ENCODE measurements at places on chromosomes 5 and 9.

- no peaks in the 10 kb centered on the region for H3K36me3 ChIP-seq
- H3K27ac ChIP-seq: no peak overlapping the region
- DNase-seq: no peak
- H3K4me1 ChIP-seq: no peaks in the 10 kb centered on the region
- H3K27me3 ChIP-seq: no peaks in the 10 kb centered on the region
Measured at GRCh38 chr5:74382123-74382855, 258.2 kb downstream of the ENC1 start.

- no peaks in the 10 kb centered on the region for H3K36me3 ChIP-seq
- no peak overlapping the region for H3K27ac ChIP-seq
- H3K27me3 ChIP-seq: no peaks in the 10 kb centered on the region
- no peak overlapping the region for H3K4me3 ChIP-seq
- H3K4me1 ChIP-seq: no peaks in the 10 kb centered on the region
Measured at GRCh38 chr5:79201206-79201605, 34.7 kb upstream of the JMY start.

GRCh38 chr5:108437425-108437824 is 55.5 kb upstream of the FBXL17 start:
- H3K36me3 ChIP-seq: no peaks in the 10 kb centered on the region
- H3K4me1 ChIP-seq: no peaks in the 10 kb centered on the region

GRCh38 chr9:86649913-86650312 is 295.7 kb upstream of the TUT7 start:
- DNase-seq: no peak
- no peaks in the 10 kb centered on the region for H3K36me3 ChIP-seq
- no peak overlapping the region for H3K4me3 ChIP-seq

- no peaks in the 10 kb centered on the region for H3K4me1 ChIP-seq
- no peak overlapping the region for H3K27ac ChIP-seq
- H3K36me3 ChIP-seq: no peaks in the 10 kb centered on the region
- H3K27me3 ChIP-seq: no peaks in the 10 kb centered on the region
- no peak for DNase-seq
Measured at GRCh38 chr5:7320701-7321301, 75.1 kb upstream of the ADCY2 start.

DNA sequence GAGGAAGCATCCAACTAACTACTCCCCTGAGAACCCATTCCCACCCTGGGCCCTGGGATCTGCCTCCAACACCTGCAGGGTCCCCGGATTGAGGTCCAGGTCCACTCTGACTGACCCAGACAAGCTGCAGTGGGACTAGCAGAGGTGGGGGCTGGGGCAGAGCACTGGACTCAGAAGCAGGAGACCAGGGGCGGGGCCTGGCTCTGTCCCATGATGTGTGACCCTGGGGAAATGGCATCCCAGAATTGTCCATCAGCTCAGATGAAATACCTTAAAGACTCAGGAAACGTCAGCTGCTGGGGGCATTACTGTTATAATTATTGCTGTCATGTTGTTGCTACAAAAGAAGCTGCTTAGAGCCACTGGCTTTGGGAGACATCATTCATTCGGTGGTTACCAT is 202.4 kb downstream of the C9orf50 start:
- DNase-seq: no peak
- H3K4me3 ChIP-seq: no peak overlapping the region
- H3K36me3 ChIP-seq: no peaks in the 10 kb centered on the region
- no peak overlapping the region for H3K27ac ChIP-seq

GRCh38 chr5:37448941-37449340 is 69.8 kb downstream of the WDR70 start:
- no peaks in the 10 kb centered on the region for H3K27me3 ChIP-seq
- H3K4me1 ChIP-seq: no peaks in the 10 kb centered on the region
- DNase-seq: no peak
- H3K4me3 ChIP-seq: no peak overlapping the region

DNA sequence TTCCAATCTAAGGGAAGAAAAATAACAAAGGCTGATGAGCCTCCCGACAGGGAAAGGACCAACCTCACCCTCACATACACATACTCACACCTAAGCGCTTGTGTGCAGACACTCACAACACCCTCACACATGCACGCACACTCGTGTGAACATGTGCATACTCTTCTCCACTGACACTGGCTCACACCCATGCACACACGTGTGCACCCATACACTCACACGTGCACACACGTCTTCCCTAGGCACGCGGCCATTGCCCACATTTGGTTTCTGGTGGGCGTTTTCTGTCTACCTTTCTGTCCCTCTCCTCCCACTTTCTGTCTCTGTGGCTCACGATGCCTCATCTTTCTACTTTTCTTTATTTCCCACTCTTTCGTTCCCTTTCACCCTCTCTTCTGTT is 169.7 kb upstream of the MVB12B start:
- H3K36me3 ChIP-seq: no peaks in the 10 kb centered on the region
- no peaks in the 10 kb centered on the region for H3K27me3 ChIP-seq
- DNase-seq: no peak
- no peak overlapping the region for H3K27ac ChIP-seq
- no peak overlapping the region for H3K4me3 ChIP-seq

- H3K27me3 ChIP-seq: no peaks in the 10 kb centered on the region
- H3K4me1 ChIP-seq: no peaks in the 10 kb centered on the region
- no peak for DNase-seq
- H3K36me3 ChIP-seq: no peaks in the 10 kb centered on the region
- H3K4me3 ChIP-seq: no peak overlapping the region
- no peak overlapping the region for H3K27ac ChIP-seq
Measured at GRCh38 chr5:109655841-109656240, 33.9 kb upstream of the MAN2A1 start.

- DNase-seq: no peak
- H3K27ac ChIP-seq: no peak overlapping the region
- no peaks in the 10 kb centered on the region for H3K4me1 ChIP-seq
- no peak overlapping the region for H3K4me3 ChIP-seq
- H3K27me3 ChIP-seq: no peaks in the 10 kb centered on the region
Measured at GRCh38 chr5:125277494-125278154, 531.2 kb upstream of the ZNF608 start.

DNA sequence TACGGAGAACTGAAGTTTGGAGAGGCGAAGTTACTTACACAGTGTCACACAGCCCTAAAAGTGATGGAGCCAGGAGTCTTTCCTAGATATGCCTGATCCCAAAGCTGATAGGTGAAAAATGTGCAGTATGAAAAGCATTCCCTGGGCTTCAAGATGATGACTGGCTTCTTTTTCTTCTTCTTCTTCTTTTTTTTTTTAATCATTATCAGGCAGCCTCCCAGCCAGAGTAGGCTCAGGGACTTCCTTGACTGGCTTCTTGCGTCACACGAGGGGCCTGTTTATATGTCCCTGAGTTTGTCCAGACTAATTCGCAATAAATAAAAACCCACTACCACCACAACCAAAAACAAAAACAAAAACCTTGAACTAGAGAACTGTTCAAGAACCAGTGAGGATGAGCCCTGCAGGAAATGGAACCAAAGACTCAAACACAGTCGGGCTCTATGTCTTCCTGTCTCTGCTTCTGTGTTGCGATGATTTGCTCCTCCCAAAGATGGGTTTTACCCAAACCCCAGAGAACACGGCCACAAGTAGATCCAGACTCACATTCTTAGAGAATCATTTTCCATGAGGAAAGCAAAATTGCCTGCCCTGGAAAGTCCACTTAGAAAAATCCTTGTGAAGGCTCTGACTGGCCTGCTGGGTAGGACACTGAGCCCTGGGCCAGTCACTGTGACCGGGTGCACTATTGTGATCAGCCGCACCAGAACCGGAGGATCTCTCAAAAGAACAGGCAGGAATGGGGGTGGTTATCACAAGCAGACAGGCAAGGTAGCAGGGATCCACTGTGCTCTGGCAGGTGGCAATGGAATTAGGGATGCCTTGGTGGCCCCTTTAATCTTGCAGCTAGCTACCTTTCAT is 38.0 kb upstream of the ADAM19 start:
- no peaks in the 10 kb centered on the region for H3K27me3 ChIP-seq
- no peak overlapping the region for H3K4me3 ChIP-seq
- no peak overlapping the region for H3K27ac ChIP-seq
- no peak for DNase-seq

GRCh38 chr9:20040991-20041696 is 252.3 kb upstream of the SLC24A2 start:
- no peak overlapping the region for H3K4me3 ChIP-seq
- no peak for DNase-seq
- H3K27me3 ChIP-seq: no peaks in the 10 kb centered on the region
- H3K36me3 ChIP-seq: no peaks in the 10 kb centered on the region
- H3K4me1 ChIP-seq: no peaks in the 10 kb centered on the region
- H3K27ac ChIP-seq: no peak overlapping the region
